Left hindlimb (tissue), 1 donor: ENCODE measurements at places on chromosomes 1 and 21.

DNA sequence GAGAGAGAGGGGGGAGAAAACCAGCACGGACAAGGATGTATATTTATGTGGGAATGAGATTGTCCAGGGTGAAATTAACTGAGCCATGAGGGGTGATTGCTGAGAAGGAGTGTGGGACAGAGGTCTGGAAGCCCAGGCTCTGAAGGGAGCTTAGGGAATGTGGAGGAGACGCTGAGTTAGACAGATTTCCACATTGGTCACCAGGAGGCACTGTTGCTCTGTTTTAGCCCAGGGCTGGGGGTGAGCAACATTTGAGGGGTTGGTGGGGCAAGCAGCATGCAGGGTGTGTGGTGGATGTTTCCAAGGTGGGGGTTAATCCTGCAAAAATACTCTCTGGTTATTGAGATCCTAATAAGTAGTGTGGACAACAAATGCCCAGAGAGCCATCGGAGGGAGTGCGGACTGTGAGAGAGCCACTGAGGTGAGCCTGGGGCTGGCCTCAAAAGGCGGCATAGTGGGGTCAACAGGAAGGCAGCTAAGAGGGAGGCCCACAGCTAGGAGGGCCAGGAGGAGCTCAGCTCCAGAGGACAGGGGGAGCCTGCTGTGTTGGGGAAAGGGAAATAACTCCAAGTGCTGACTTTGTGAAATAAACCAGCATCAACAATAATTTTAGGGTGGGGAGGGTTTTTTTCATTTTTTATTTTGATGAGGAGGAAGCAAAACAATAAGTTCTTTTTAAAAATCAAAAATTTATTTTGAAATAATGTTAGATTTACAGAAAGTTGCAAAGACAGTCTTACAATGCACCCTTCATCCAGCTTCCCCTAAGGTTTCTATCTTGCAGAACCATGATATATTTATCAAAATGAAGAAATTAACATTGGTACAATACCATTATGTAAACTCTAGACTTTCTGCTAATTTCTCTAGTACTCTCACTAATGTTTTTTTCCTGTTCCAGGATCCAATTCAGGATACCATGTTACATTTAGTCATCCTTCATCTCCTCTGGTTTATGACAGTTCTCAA lies 82.8 kb upstream of the CD34 start:
- DNase-seq = no peak

- no peak for DNase-seq
Measured at GRCh38 chr1:112285746-112286145, 110.3 kb upstream of the CTTNBP2NL start.

DNA sequence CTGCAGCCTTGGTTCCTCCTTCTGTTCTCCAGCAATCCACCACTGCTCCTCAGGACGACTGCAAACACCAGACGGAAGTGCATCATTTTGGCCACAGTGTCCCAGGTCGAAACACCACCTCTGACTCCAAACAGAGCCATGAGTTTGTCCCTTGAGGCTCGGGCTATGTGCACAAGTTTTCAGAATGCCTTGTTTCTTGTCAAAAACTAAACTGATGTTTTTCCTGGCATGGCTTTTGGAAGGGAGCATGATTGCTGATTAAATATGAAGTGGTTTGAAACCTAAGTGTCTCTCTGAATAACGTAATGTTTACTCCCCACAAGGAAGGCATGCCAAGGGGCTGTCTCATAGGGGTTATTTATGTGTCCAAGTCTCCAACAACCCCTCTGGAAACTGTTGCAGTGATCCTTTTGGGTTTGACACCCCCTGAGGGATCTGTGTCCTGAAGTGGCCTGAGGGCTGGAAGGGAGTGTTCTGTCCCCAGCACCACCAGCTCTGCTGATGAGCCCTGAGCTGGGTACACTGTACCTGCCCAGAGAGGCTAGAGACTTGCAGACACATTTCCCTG lies 132.7 kb downstream of the PLPP3 start:
- no peak for DNase-seq

- DNase-seq = no peak
Measured at GRCh38 chr1:38064197-38064903, 17.8 kb upstream of the POU3F1 start.

- DNase-seq = no peak
Measured at GRCh38 chr1:28099050-28099769, 10.8 kb upstream of the EYA3 start.
